HT1080 (cell line): ENCODE measurements at places on chromosomes 7 and 10.

- no peak for DNase-seq
These were observed 23.5 kb upstream of the TBX20 start for GRCh38 chr7:35277359-35277758.

DNA sequence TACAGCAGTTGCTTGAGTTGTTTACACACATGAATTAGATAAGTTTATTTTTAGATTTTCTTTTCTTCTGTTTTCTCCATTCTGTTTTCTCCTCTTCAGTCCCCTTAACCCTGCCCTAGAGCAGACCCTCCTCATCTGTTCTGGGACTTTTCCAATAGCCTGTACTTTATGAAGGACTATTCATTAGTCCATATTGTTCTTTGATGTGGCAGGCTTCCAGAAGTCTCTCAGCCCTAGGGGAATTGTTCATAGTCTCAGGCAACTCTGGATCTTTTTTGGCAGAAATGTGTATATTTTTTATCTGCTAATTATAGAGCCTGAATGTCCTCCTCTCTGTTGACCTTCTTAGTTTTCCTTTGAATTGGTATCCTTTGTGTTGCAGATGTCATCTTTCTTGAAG is 25.4 kb downstream of the KAT6B start:
- no peak for DNase-seq

DNA sequence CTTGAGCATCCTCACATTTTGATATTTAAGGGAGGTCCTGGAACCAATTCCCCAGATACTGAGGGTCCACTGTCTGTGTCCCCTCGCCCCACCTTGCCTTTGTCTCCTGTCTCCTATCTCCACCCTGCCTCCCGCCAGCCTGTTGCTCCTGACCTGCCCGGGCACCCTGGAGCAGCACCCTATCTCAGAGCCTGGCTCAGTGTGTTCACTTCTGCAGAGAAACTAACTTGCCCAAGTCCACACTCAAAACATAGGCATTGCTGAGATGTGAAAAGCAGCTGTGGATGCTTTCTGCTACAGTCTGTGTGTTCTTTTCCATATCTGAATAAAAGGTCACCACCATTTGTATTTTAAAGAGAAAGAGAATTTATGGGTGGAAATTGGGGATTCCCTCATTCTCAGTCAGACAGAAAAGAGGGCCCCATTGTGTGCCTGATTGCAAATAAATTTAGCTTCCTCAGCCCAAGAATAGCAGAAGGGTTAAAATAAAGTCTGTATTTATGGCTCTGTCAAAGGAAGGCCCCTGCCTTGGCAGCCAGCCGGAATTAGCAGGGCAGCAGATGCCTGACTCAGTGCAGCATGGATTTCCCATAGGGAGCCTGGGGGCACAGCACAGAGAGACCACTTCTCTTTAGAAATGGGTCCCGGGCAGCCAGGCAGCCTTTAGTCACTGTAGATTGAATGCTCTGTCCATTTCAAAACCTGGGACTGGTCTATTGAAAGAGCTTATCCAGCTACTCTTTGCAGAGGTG is 161.3 kb downstream of the EGFR start:
- no peak for DNase-seq

- no peak for DNase-seq
These were observed 28.7 kb downstream of the UPF2 start for GRCh38 chr10:12013926-12014325.

DNA sequence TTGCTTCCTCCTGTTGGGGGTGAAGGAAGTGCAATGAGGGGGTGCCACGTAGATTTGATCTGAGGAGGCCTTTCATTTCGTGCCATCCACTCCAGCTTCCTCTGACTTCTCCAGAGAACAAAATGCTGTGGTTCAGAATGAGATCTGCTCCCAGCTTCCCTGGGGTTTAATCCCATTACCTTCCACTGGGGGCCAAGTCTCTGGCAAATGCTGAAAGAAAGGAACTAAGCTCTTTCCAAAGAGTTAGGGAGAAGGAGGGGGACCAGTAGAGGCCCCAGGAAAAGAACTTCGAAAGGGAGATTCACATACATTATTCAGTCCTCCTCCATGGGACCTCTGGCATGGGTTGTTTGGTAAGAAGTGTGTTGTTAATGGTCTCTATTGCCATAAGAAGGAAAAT is 727.0 kb downstream of the TYW1 start:
- DNase-seq = no peak

GRCh38 chr10:12566161-12567115 is 217.1 kb downstream of the CAMK1D start:
- DNase-seq = no peak

GRCh38 chr10:13827076-13827797 is 240.5 kb downstream of the PRPF18 start:
- DNase-seq = no peak

DNA sequence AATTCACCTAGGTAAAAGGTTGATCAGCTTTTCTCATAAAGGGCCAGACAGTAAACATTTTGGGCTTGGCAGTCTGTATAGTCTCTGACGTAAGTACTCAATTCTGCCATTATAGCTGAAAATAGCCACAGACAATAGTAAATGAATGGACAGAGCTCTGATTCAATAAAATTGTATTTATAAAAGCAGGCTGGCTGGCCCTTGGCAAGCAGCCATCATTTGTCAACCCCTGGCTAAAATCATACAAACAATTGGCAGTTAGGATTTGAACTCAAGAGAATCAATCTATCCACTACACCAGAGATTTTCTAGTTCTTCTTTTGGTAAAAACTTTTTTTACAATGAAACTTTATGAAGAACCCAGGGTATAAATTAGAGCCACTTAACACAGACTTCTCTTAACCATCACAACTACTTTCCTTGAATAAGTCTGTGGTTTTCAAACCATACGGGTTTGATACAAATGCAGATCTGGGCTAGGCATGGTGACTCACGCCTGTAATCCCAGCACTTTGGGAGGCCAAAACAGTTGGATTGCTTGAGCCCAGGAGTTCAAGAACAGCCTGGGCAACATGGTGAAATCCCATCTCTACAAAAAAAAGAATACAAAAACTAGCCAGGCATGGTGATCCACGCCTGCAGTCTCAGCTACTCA is 124.5 kb downstream of the SLC16A9 start:
- peak; percentile 61 for DNase-seq

GRCh38 chr7:132055336-132056120 is 499.1 kb upstream of the PODXL start:
- DNase-seq = no peak

DNA sequence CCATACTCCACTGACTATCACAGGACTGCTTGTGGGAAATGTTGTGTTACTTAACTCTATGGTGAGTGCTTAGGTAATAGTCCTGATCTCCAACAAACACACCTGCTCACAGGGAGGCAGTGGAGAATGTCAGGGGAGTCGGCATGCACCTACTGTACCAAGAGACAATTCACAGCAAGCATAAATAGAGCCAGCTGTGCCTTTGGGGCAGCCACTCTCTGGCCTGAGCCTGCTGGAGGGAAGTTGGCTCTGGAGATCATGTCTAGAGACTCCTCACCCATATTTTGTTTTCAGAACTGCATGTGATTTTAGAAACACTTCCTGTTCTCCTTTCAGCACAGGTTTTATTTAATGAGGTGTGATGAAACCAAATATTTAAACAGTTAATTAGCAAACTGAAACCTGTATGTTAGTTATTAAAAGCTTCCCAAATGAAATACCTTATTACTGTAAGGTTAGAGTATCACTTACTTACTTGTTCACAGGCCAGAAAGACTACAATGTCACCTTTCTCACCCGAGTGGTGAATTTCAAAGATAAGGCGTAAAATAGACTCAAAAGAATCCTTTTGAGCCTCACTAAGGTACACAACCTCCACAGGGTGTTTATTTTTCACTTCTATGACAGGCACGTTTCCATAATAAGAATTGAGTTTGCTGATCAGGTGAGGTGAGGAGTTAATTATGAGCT is 21.8 kb downstream of the DHX32 start:
- DNase-seq = no peak

- no peak for DNase-seq
These were observed 470.7 kb downstream of the ETV1 start for GRCh38 chr7:13518738-13519137.

DNA sequence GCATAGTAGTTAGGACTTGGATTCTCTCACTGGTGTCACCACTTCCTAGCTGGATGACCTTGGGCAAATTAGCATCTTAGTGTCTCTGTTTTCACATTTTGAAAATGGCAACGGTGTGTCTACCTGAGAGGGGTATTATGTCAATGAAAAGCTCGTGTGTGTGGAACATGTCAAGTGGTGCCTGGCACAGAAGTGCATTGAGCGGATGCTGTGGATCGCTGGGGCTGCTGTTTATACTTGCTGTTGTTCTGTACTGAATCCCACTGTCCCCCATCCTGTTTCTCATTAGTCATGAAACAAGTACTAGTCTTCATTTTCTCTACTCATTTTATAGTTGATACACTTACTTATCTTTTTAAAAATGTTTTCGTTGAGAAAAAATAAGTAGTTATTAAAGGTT is 26.1 kb downstream of the RBM33 start:
- DNase-seq = no peak

DNA sequence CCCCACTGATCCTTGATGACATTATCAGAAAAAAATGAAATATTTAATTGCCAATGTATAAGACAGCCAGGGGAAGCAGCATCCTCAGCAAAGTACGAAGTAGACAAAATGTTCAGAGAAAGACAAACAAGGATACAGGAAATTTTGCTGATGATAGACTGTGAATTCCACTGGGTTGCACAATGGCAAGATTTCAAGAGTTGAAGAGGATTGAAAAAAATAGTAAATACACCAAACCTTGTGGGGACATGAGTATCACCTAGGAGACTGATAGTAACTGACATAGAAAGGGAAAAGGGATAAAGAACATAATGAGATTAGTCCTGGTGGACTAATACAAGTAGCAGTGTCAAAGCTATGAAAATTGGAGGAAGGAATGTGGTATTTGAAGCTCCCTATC is 16.5 kb downstream of the CNOT4 start:
- DNase-seq = no peak

DNA sequence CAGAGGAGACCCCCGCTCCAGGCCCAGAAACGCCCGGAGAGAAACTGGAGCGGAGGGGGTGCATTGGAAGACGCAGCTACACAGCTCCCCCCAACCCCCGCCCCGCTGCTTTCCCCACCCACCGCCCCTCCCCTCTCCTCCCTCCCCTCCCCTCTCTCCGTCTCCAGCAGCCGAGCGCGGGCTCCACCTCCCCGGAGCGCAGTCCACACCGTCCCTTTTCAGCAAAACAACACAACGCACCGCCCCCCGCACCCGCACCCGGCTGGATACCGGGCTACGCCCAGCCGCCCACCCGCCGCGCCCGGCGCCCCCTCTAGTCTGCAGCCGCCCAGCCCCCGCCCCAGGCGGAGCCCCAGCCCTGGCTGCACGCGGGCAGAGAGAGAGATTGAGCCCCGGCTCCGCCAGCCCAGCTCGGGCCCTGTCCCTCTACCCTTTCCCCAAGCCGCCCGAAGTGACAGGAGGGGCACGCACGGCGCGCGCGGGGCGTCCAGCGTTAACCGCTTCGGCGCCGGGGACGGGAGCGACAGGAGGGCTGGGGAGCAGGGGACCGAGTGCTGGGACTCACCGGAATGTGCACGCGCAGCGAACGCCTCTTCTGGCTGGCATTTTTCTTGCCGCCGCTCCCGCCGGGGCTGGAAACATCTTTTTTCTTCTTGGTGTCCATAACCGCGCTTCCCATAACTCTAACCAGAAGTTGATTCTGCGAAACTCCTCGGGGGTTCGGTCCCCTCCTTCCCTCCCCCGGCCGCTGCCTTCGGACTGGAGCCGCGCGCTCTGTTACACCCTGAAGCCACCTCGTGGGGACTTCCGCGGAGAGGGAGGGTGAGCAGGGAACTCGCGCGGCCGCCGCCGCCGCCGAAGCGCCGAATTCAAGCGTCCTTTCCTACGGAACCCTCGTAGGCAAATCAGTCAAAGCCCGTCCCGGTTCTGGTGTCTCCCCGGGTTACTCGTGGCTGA is 695 bp downstream of the PRKAG2 start:
- DNase-seq = no peak

- DNase-seq = no peak
These were observed 33.4 kb upstream of the NRBF2 start for GRCh38 chr10:63099734-63100133.

DNA sequence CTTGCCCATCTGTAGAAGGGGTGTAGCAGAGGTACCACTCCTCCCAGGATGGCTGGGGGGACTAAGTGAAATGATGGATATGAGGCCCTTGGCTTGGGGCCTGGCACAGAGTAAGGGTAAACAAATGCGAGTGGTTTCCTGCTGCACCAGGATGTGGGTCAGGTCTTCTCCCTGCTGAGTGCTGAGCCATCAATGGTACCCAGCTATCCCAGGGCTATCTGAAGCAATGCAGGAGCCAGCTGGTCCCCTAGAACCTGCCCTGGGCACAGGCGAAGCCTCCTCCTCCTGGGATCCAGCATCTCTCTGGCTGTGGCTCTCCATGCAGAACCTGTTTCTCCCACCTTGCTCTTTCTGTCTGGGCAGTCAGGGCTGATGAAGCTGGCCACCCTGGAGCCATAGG is 20.9 kb upstream of the GOLGA7B start:
- DNase-seq = no peak

DNA sequence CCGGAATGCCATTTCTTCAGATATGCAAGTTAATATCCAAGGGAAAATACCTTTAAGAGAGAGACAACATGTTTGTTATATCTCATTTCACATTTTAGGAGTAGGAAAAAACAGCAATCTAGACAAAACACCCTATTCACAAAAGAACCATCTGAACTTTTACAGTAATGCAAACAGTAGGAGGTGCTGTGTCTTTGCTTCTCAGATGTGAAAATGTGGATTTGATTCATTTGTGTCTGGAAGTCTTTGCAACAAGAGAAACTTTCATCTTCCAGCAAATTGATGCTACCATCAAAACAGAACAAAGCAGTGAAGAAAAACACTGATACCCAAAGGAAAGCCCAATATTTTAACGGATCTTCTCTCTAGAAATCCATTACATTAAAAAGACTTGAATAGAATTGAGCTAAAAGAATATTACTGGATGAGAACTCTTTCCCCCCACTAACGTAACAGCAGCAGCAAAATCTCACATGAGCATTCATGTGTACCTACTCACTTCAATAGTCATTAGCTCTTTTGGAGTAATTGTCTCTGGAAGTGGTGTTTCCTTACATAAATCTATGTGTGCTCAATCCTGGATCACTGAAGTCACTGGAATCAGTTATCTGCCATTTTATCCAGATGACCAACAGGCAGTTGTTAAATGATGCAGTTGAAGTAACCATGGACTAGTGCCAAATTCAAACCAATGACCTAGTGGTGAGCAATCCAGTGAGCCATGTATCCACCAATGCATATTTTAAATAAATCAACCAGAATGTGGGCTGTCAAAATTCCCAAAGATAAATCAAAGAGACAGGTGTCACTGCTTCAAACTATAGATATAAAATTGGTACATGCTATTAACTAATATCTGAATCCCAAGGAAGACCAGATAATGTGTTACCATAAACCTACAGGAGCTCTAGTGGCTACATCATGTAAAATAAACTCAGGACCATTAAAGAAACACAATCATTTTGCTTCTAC is 1.8 kb downstream of the SEMA3C start:
- peak; percentile 82 for DNase-seq
